ENCODE measurements at places on chromosomes 7 and 10. TPM values are rescaled to one million over a fixed set of nuclear protein-coding genes. Genes with fewer than 3 reads are reported as not detected.

Gene MEIG1
- 3.0 TPM for total RNA-seq

Gene CYP26A1
- total RNA-seq = 3.4 TPM

Gene TSPAN12
- total RNA-seq = 23.2 TPM

Gene EPHA1
- 56.3 TPM for total RNA-seq

Gene GBX1
- total RNA-seq = 2.1 TPM

Gene AEBP1
- total RNA-seq = 52.2 TPM

All from progenitor cell of endocrine pancreas (in vitro differentiated cells).